ENCODE measurements at places on chromosomes 1 and 21.

- DNase-seq, result no peak
Observed at GRCh38 chr1:116006486-116006964, 30.2 kb downstream of the SLC22A15 start.

- no peak for DNase-seq
Observed at GRCh38 chr1:239644604-239645003, 258.2 kb downstream of the CHRM3 start.

GRCh38 chr1:99533909-99534637, 111.8 kb upstream of the PALMD start:
- DNase-seq, result no peak

DNA sequence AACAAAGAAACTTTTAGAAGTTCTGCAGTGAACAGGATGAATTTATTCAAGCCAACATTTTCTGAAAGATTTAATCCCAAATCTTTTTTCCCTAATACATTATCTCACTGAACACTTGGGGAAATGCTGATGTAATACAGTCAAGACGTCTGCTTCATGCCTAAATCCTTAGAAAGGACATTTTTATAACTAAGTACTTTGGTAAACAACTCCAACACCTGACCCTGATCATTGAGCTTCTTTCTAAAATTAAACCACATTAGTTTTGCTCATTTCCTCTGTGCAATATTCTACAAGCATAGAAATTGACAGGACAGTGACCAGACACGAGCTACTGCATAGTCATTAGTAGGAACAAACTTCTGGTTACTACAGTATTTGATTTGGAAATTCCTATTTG, 183.5 kb downstream of the TPR start:
- no peak for DNase-seq

- DNase-seq, result no peak
Observed at GRCh38 chr1:29823561-29823960, 587.2 kb downstream of the PTPRU start.

DNA sequence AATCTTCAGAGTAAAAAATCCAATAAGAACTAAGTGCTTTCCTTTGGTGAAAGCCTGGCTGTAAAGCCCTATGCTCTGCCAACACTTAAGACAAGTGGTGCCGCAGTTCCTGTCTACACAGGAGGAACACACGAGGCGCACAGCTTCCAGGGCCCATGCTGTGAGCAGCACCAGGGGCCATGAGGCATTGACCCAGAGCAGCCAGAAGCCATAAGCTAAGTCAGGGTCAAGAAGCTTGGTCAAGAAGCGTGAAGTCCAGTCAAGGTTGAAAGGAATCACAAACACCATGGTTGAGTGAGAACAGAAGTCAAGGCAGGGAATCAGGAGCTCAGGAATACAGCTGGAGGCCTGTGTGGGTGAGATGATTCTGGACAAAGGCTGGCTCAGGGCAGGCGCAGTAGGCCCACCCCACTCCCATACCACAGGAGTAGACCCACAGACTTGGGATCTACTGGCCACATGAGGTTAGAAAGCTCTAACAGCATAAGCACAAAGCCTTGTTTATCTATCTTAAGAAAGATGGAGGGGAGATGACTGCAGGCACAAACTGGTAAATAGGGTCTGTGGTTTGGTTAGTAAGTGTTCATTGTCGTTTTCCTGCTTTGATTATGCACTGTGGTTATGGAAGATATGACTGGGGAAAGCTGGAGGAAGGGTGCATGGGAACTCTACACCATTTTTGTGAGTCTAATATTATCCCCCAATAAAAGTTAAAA, 42.9 kb upstream of the RCAN3 start:
- DNase-seq, result no peak

GRCh38 chr1:229254910-229255541, 15.9 kb upstream of the RAB4A start:
- DNase-seq, result no peak

DNA sequence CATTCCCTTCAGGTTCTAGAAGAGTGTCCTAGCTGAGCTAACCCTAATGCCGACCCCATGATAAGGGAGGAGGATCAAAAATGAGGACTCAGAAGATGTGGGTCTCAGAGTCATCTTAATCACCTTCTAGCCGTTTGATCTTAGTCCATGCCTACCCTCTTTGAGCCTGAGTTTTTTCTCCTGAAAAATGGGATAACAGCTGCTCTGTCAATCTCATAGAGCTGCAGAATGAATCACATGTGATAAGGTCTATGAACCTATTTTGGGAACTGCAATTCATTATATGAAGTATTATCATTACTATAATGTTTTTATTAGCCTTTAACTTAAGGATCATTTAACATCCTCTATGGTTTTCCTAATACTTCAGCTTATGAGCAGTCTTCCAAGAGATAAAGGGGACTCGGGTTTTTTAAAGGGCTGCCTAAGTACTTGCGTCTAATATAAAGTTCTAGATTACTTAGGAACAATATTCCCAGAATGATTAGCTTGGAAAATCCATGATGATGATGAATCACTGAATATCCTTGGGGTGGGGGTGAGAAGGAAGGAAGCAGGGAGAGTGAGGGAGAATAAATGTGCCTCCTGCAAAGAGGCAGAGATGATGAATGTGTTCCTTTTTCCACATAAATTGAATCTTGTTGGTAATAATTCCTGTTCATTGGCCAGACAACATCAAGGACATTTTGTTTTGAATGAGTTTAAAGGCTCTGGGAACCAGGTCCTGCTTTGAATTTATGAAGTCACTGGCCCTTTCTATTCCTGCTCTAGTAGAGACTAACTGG, 66.8 kb downstream of the COLGALT2 start:
- DNase-seq, result no peak

DNA sequence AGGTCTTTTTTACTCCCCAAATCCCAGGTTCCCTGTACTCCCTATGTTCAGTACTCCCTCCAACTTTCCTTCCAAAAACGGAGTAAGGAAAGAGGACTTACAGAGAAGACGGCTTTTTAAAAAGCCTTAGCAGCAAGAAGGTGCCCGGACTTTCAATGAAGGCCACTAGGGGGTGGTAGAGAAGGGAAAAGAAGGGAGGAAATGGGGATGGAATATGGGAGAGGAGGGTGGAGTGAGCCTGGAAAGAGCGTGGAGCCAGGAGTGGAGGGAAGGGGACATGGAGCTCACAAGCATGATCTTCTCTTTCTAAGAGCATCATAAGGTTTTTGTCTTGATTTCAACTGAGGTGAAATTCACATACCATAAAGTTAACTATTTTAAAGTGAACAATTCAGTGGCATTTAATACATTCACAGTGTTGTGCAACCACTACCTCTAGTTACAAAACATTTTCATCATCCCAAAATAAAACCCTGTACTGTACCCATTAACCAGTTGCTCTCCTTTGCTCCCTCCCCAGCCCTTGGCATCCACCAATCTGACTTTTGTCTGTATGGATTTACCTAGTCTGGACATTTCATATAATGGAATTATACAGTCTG, 129.9 kb downstream of the ZNF281 start:
- DNase-seq, result no peak

GRCh38 chr1:163589735-163590134, 268.0 kb downstream of the NUF2 start:
- DNase-seq, result no peak

DNA sequence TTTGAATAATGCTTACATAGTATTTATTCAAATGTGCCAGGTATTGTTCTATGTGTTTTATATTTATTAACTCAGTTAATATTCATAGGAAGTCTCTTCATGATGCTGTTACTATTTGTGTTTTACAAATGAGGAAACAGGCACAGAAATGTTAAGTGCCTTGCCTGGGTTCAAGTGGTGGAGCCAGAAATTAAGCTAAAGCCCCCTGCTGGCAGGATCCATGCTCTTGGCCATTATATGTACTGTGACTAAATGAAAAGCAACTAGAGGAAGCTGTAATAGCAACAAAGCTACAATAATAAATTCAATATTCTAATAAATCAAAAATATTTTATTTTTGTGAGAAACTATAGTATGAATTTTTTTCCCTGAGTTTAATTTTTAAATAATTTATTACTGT, 30.0 kb downstream of the IARS2 start:
- DNase-seq, result no peak

DNA sequence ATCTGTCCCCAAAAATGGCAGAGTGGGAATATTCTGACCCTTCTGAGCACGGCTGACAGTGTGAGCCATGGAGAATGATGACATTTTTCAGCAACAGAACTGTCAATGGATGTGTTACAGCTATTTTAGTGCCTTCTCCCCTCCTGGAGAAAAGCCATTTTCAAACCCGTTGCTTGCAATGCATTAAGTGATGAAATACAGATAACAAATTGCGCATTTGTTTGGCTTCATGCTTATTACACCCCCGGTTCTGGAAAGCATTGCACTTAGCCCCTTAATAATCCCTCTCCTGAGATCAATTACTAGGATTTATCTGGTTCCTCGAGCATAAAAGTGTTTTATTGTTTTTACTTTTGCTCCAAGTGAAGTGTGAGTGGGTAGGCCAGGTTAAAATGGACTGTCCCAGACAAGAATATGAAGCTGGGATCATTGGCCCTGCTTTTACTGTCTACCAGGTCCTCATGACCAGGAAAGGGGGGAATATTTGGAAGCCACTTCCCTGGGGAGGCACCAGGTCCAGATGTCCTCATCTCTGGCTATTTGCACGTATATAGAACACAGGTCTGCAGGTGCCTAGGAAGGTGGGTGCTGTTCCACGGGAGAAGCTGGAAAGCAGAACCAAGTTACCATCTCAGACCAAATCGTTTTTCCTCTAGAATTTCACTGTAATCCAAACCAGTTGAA, 37.5 kb upstream of the HHAT start:
- no peak for DNase-seq

DNA sequence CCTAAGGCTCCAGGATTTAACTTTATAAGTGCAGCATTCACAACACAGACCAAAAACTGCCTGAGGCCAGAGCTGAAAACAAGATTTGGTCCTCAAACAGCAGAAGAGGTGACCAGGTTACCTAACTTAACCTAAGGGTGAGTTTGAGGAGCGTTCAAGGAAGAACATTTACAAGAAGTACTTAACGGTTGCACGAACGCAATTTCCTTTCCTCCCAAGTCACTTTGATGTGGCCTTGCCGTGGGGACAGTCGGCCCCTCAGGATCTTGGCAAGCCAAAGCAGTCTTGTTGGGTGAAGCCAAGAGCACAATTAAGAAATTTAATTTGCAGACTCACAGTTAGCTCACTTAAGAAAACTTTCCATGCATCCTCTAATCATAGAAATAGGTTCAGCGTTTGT, 202.6 kb upstream of the COA6 start:
- DNase-seq, result no peak

GRCh38 chr1:208207388-208208131, 36.6 kb downstream of the PLXNA2 start:
- DNase-seq, result no peak

- DNase-seq, result peak; percentile 80
Observed at GRCh38 chr1:171468120-171468750, 17.1 kb upstream of the PRRC2C start.

GRCh38 chr1:101918277-101918676, 78.4 kb downstream of the OLFM3 start:
- DNase-seq, result no peak

- DNase-seq, result peak; percentile 4
Observed at GRCh38 chr1:176119549-176119948, 87.5 kb downstream of the COP1 start.

- DNase-seq, result no peak
Observed at GRCh38 chr1:110235181-110235833, 25.2 kb downstream of the KCNC4 start.

GRCh38 chr1:2416403-2416802, 4.0 kb upstream of the PEX10 start:
- DNase-seq, result no peak

DNA sequence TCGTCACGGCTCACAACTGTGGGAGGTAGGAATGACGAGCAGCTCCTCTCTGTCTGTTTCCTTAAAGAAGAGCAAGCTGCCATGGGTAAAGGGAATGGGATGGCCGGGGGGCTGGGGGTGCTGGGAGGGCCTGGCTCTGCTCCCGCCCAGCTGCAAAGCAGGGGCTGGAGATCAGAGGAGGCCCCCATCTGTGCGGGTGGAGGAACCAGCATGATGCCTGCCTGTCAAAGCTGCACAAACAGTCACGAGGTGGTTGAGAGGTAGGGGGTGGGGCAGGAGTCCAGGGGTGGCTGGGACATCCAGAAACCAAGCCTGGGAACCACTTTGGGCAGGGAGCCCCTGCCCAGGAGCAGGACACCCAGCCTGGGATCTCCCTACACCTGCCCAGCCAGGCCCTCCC, 12.6 kb downstream of the SLC41A1 start:
- no peak for DNase-seq

GRCh38 chr1:3077561-3077960, 8.6 kb downstream of the PRDM16 start:
- no peak for DNase-seq

- no peak for DNase-seq
Observed at GRCh38 chr1:87077959-87078639, 163.7 kb downstream of the HS2ST1 start.

- no peak for DNase-seq
Observed at GRCh38 chr1:166822385-166822784, 16.9 kb upstream of the POGK start.
